ENCODE measurements at places on chromosomes 6 and 20.
A peak's percentile ranks its signal among the peaks of the same experiment; 100 is the strongest.

GRCh38 chr6:90406957-90407356 lies 110.3 kb upstream of the BACH2 start:
- no peak for DNase-seq

- DNase-seq = no peak
These were observed 81.6 kb upstream of the MC3R start for GRCh38 chr20:56166781-56167465.

- DNase-seq = no peak
These were observed 55.3 kb upstream of the POPDC3 start for GRCh38 chr6:105235155-105235554.

- no peak for DNase-seq
These were observed 840 bp downstream of the PPP1R3D start for GRCh38 chr20:59939052-59939878.

DNA sequence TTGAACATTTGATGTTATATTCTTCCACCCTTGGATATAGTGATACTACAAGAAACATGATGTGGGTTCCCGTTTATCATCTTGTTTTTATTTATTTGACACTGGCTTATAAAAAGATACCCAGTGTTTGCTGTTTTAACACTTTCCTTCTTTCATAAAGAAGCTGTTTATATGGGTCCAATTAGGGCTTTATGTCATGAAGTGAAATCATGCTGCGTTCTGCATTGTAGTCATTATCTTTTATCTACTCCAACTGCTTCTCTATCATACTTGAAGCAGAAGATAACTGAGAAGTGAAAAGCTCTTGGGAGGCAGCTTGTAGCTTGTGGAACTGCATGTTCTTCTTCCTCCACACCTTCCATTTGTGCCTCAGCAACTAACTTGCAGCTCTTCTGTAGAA lies 57.8 kb downstream of the GPX5 start:
- DNase-seq = no peak

- DNase-seq = no peak
These were observed 3.9 kb upstream of the TGM2 start for GRCh38 chr20:38168791-38169589.

GRCh38 chr6:144265390-144265789 lies 19.7 kb upstream of the UTRN start:
- no peak for DNase-seq

DNA sequence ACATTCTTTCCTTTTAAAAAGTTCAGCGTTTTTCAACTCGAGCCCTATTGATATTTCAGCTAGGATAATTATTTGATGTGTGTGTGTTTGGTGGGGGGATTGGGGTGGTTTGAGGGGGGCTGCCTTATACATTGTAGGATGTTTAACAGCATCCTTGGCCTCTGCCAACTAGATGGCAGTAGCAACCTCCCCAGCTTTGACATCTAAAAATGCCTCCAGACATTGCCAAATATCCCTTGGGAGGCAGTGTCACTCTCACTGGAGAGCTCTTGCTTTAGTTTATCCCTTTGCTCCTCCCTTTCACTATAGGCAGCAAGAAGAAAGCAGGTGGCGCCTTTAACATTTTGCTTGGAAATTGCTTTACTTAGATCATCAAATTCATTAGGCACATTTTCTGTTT lies 14.6 kb upstream of the TP53TG5 start:
- no peak for DNase-seq

DNA sequence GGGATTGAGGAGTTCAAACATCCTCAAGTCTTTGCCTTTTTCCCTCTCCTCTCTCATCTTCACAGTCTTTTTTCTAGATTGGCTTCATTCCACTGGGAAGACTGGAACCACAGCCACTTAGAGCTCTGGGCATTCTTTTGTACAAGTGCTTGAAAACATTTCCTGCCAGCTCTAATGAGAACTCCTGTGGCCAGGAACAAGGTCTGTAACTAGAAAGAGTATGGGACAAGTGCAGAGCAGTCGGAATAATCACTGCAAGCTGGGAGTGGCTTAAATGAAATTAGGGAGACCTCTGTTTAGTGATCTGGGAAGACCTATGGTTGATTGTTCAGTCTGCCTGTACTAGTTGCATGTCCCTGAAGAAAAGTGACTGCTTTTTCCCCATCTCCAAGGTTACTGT lies 41.0 kb upstream of the SMIM8 start:
- no peak for DNase-seq

DNA sequence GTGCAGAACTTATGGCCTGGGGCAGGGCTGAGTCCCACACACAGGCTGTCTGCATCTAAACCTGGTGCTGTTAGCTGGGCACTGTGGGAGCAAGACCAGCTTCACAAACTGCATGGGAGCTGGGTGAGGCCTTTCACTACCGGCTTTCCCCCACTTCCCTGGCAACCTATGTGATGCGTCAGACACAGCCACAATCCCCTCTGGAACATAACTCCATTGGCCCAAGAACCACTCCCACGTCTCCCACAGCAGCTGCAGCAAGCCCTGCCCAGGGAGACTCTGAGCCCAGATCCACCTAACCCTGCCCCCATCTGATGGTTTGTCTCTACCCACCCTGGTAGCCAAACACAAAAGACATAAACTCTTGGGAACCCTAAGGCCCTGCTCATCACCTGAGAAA lies 9.3 kb downstream of the WDR27 start:
- no peak for DNase-seq

DNA sequence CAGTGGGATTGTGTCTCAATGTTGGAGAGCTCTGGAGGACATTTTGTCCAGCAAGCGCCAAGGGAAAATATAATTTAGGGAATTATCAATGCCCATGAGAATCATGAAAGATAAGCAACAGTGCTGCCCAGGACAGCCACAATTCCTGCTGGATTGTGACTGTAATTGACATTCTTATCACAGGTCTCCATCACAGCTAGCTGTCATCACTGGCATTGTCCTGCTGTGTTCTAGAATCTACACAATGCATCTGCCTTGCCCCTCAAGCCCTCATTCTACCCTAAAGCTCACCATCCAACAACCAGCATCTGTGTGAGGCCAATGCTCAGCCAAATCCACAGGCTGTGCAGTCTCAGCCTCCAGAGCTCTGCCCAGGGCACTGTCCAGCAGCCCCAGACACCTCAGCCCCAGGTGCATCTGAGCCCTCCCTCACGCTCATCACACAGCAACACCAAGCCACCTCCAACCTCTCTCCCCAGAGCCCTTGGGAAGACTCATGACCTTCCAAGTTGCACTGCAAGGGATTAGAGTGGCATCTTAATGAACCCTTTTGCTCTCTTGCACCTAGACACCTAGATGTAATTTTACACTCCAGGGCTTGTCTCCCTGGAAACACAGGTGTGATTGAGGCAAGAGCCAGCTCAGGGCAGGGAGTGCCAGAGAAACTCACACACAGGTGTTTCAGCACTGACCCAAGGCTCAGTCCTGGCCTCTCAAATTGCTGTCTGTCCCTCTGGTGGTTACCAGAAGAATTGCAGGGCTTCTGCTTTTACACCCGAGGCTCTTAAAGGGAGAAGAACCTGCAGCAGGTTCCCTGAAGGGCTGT lies 85.2 kb upstream of the PHACTR3 start:
- no peak for DNase-seq

DNA sequence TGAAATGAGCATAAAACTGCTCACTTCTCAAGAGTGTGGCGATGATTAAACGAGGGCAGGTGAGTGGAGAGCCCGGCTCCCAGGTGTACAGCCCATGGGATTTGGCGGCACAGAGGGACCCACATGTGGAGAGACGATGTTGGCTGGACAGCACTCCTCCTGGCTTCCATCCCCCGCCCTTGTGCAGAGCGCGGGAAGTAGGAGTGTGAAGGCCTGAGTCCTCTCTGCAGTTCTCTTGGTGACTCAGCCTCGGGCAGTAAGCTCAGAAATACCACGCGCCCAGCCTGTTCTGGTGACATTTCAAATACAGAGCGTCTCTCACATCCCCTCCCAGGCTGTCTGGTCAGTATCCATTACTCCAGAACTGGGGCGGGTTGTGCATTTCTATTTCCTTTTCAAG lies 94.2 kb upstream of the SRSF6 start:
- DNase-seq = no peak

DNA sequence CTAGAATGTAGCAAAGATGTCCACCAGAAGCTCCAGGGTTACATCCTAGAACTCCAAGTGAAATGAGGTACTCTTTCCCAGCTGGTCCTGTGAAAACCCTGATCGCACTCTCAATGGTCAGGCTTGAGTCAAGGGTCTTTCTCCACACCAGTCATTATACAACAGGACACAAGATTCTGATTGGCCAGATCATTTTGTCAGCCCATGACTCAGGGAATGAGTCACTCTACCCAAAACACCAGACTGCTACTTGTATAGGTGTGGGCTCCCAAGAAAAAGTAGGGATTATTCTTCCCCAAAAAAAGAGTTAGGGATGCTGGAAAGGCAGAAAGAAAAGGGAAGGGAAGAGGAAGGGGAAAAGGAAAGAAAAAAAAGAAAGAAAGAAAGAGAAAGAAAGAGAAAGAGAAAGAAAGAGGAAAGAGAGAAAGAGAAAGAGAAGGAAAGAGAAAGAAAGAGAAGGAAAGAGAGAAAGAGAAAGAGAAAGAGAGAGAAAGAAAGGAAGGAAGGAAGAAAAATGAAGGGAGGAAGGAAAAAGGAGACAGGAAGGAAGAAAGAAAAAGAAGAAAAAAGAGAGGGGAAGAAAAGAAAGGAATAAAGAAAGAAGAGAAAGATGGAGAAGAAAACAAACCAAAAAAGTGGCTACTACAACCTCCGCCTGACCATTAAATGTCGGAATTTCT lies 30.5 kb downstream of the ANKEF1 start:
- DNase-seq = no peak

DNA sequence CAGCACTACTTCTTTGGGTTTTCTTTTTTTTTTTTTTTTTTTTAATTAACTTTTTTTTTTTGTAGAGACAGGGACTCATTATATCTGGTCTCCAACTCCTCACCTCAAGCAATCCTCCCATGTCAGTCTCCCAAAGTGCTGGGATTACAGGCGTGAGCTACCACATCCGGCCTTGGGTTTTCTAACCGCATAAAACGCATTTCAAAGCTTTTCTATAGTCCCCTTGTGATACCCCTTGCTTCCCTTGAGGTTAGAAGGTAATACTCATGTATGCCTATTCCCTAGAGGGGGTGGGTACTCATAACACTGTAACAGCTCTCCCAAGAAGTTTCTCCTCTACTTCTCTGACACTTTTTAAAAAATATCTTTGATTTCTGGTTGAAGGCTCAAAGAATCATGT lies 23.9 kb upstream of the ASCC3 start:
- no peak for DNase-seq

DNA sequence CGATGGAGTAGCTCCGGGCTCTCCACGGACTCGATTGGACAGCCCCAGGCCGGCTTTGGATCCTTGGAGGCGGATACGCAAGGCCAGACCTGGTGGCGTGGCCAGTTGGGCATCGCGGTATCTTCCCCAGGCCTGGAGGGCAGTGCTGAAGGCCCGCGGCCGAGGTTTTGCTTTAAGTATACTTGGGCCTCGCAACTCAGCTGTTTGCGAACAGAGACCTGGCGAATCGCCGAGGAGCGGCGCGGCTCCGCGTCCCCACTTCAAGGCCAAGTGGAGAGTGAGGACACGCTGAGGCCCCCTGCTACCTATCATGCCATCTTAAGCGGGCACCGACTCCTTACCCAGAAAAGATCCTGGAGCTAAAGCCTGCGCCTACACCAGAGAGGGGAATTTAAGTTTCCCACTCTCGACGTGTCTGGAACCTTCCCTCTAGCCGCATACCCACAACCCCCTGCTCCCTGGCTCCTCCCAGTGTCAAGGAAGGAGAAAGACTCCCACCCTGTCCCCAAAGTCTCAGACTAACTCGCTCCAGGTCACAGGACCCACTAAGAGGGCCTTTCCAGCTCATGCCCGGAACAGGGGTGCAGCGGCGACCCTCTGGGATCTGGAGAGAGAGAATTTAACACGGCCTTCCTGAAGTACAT lies 4.1 kb downstream of the LINC00237 start:
- DNase-seq = no peak

DNA sequence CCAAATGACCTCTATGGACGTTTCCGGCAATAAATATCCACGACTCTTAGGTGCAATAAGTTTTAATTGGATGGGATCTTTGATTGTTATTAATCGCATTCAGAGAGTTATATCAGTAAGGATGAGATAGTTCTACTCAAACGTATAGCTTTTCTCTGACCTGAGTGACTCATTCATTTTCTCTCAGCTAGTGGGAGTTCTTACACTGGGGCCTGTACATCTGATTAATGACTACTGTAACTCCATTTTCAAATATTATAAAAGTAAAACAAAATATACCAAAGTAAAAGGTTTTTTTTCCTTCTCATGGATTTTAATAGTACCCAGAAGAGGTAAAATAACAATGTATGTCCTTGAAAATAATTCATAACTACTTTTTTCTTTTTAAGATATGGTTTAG lies 41.1 kb upstream of the SAMD5 start:
- no peak for DNase-seq

GRCh38 chr6:129651291-129651691 lies 58.7 kb downstream of the ARHGAP18 start:
- DNase-seq = no peak

DNA sequence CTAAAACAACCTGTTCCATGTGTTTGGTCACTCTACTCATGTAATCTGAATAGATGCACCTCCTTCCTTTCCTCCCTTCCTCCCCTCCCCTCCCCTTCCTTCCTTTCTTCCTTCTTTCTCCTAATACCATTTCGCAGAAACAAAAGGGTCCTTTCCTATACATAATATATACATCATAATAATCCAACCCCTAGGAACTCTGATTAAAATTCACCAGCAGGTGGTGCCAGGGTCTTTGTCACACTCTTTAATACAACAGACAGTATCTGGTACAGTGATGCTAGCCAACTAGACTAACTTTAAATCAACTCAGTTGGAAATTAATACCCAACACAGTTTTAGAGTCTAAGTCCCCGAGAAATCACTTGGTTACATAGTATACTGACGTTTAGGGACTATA lies 181.2 kb upstream of the SHLD1 start:
- DNase-seq = peak; percentile 4

- DNase-seq = no peak
These were observed 15.7 kb downstream of the DCBLD1 start for GRCh38 chr6:117498159-117498558.

- DNase-seq = no peak
These were observed 808.3 kb upstream of the MAN1A1 start for GRCh38 chr6:120157873-120158272.

DNA sequence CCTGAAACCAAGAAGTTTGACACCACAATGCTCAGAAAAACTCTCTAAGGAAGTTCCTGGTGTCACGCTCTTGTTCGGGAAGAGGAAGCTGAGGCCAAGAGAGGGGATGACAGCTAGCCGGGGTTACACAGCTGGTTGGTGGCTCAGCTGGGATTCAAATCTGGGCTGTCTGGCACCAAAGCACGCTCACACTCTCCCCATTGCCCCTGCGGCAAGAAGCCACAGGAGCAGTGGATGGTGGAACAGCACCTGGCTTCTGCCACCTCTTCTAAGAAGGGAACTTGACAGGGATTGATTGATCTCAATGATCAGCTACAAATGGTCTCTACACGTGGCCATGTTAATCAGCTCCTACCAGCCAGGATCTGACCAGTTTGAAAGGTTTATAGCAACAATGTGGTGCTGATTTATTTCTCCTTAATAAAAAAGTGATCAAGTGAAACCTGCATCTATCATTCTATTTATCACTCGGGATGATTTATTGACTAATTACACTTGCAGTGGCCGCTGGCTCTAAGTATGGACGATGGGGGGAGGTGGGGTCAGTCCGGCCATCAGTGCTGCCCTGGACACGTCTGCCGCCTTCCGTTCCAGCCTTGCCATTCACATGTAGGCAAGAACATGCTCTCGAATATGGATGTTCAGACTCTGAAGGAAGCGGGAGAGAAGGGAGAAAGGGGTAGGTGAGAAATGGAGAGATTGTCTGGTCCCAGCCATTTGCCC lies 71.9 kb upstream of the TOP1 start:
- no peak for DNase-seq

All from activated naive CD8-positive, alpha-beta T cell treated with anti-CD3 and anti-CD28 coated beads, Interleukin-2, amount 50 U/mL, for 16 hours (primary cell).